ENCODE measurements at places on chromosomes 6 and 20. TPM values are rescaled to one million over a fixed set of nuclear protein-coding genes. Genes with fewer than 3 reads are reported as not detected.

- no peak for DNase-seq
Observed at GRCh38 chr6:150236544-150236943, 93.7 kb downstream of the PPP1R14C start.

- no peak for DNase-seq
Observed at GRCh38 chr20:50815162-50815989, 20.5 kb downstream of the BCAS4 start.

- DNase-seq, result no peak
Observed at GRCh38 chr20:53220482-53221307, 248.5 kb downstream of the TSHZ2 start.

GRCh38 chr6:69026243-69026642 is 391.2 kb downstream of the ADGRB3 start:
- DNase-seq, result no peak

- no peak for DNase-seq
Observed at GRCh38 chr6:1399085-1399780, 9.9 kb downstream of the FOXF2 start.

- no peak for DNase-seq
Observed at GRCh38 chr20:35271073-35271882, 6.6 kb downstream of the MMP24OS start.

GRCh38 chr20:26208296-26209091 is 511.8 kb upstream of the ZNF337 start:
- no peak for DNase-seq

- DNase-seq, result no peak
Observed at GRCh38 chr20:57770852-57771720, 61.3 kb upstream of the PMEPA1 start.

The UNC93A gene
- 3.0 TPM for polyA plus RNA-seq

The CRISP2 gene
- 0.14 TPM for polyA plus RNA-seq

The SERPINB1 gene
- 20.8 TPM for polyA plus RNA-seq

The SMLR1 gene
- polyA plus RNA-seq, result 3.7 TPM

The STAU1 gene
- 119 TPM for polyA plus RNA-seq

The NRSN1 gene
- polyA plus RNA-seq, result 0.34 TPM

The TSPO2 gene
- polyA plus RNA-seq, result 0.82 TPM

All from renal cortex interstitium (tissue), 15 donors.